ENCODE measurements at places on chromosomes 12 and 14. TPM values are rescaled to one million over a fixed set of nuclear protein-coding genes. Genes with fewer than 3 reads are reported as not detected.
A peak's percentile ranks its signal among the peaks of the same experiment; 100 is the strongest.

Gene FLVCR2
- 2.9 TPM for total RNA-seq

DNA sequence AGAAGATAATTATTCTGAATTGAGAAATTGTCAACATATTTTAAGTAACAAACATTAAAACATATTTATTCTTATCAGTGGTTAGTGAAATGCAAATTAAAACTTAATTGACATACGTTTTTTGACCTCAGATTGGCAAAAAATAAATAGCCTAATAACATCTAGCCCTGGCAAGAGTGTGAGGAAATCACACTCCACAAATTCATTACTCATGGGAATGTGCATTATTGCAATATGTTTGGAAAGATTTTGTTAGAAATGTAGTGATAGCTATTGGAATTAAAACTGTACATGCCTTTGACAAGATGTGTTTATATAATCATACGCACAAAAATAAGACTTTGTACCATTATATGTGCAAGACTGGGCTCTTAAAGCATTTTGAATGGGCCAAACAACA is 168.6 kb downstream of the KITLG start:
- H3K4me1 ChIP-seq, result no peaks in the 10 kb centered on the region
- H3K4me3 ChIP-seq, result no peak overlapping the region
- no peaks in the 10 kb centered on the region for H3K27me3 ChIP-seq
- no peak overlapping the region for H3K27ac ChIP-seq
- no peak for DNase-seq

- H3K27ac ChIP-seq, result no peak overlapping the region
- peaks cover 11% of the 10 kb centered on the region for H3K36me3 ChIP-seq
- DNase-seq, result no peak
Observed at GRCh38 chr12:53623548-53624385, 2.4 kb downstream of the ATF7 start.

Gene BEST3
- not detected for total RNA-seq

GRCh38 chr12:121036810-121037326 is 2.2 kb downstream of the OASL start:
- peaks cover 26% of the 10 kb centered on the region for H3K36me3 ChIP-seq
- peaks cover 5% of the 10 kb centered on the region for H3K27me3 ChIP-seq
- DNase-seq, result no peak
- peak overlapping the region; percentile 48 for H3K4me3 ChIP-seq

- H3K4me1 ChIP-seq, result no peaks in the 10 kb centered on the region
- peaks cover 8% of the 10 kb centered on the region for H3K27me3 ChIP-seq
- no peak overlapping the region for H3K4me3 ChIP-seq
- no peak overlapping the region for H3K27ac ChIP-seq
- H3K36me3 ChIP-seq, result no peaks in the 10 kb centered on the region
Observed at GRCh38 chr12:2410496-2410895, 357.7 kb downstream of the CACNA1C start.

DNA sequence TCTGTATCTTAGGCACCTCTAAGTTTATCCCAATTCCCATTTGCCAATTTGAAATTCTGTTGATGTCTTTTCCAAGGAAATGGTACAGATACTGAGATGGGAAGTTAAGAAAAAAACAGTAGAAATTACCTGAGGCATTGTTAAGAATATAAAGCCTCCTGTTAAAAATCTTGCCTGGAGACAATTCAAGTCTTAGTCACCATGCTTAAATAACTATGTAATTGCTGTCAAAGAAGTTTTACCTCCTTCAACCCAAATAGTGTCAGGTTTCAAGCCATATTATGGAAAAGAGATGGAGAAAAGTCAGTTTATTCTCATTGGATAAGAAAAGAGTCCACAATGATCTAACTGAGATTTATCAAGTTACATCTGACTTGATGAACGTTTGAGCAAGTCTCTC is 974.7 kb downstream of the GALC start:
- H3K4me3 ChIP-seq, result no peak overlapping the region
- no peaks in the 10 kb centered on the region for H3K4me1 ChIP-seq
- no peak for DNase-seq
- no peaks in the 10 kb centered on the region for H3K27me3 ChIP-seq
- H3K27ac ChIP-seq, result no peak overlapping the region

DNA sequence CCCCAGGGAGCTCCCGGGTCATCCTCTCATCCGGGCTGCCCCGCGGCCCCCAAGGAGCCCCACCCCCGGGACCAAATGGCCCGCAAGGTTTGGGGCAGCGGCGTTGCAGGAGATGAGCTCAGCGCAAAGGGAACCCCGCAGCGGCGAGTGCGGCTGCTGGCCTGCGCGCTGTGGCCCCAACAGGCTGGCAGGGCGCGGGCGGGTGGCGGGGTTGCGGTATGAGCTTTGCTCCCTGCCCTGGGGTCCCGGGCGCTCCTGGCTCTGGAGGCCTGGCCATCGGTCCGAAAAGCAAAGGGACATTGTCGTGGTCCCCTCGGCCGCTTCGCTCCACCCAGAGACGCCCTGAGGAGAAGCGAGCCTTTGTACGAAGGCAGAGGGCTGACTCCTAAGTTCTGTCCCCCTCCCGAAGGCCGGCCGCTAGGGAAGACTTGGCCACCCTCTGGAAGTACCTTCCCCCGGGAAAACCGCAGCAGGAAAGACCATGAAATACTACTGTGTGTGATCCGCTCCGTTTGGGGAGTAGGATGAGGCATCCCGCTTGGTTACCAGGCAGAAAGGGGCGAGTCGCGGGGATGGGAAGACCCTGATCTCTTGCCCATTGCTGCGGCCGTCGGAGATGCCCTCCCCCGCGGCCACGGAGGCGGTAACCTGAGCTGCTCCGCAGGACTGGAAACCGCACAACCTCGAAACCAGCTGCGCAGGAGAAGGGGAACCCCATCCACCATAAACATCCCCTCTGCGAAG is 620 bp upstream of the NID2 start:
- peaks cover 13% of the 10 kb centered on the region for H3K4me1 ChIP-seq
- H3K36me3 ChIP-seq, result no peaks in the 10 kb centered on the region
- no peak for DNase-seq
- H3K27me3 ChIP-seq, result peaks cover 49% of the 10 kb centered on the region
- H3K27ac ChIP-seq, result peak overlapping the region; percentile 3

DNA sequence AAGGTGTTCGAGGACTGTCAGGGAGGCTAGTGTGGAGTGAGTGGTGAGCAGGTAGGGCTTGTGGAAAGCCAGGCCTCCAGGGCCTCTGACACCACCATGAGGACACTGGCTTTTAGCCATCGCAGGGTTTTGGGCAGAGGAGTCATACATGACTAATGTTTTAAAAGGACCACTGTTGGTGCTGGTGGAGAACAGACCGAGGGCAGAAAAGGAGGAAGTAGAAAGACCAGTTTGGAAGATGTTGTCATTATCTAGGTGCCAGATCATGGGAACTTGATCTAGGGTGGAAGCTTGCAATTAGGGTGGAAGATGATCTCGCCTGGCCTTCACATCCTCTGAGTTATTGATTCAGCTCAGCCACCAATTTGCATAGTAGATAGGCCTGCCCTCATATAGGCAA is 144.2 kb downstream of the C12orf75 start:
- H3K4me3 ChIP-seq, result no peak overlapping the region
- H3K27me3 ChIP-seq, result no peaks in the 10 kb centered on the region
- DNase-seq, result no peak

DNA sequence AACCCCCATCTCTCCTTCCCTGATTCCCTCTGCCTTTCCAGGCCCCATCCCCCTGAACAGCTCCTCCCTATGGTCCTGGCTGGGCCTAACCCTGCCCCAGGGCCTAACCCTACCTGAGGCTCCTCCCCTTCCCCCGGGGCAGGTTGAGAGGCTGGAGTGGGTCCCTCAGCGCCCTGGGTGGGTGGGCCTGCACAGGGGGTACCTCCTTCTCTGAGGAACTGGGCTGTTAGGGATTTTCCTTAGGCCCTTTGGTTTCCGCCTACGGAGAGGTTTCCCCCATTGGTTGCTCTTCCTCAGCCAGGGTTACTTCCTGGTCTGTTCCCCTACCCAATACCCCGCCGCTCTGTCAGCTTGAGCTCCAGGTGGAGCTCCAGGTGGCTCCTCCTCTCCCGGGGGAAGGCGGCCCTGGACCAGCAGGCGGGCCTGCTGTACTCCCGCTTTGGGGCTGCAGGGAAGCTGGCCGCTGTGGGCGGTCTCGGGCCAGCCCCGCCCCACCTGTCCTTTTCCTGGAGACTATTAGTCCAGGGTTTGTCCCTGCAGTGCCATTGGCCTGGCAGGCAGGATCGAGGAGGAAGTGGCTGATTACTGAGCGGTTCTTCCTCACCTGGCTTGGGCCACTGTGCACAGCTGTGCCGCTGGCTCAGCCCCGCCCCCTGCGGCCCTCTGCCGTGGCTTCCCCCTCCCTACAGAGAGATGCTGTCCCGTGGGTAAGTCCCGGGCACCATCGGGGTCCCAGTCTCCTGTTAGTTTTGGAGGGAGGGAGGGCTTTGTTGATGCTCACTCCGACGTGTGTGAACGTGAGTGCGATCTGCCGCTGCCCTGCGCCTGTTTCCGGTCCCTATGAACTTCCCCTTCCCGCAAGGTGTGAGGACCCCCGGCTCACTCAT is 2.5 kb downstream of the C12orf57 start:
- H3K4me3 ChIP-seq, result peak overlapping the region; percentile 96
- H3K27ac ChIP-seq, result peak overlapping the region; percentile 95
- peak; percentile 63 for DNase-seq
- peaks cover 86% of the 10 kb centered on the region for H3K4me1 ChIP-seq
- H3K36me3 ChIP-seq, result peaks cover 12% of the 10 kb centered on the region

- DNase-seq, result no peak
- H3K4me3 ChIP-seq, result no peak overlapping the region
- no peaks in the 10 kb centered on the region for H3K4me1 ChIP-seq
- no peaks in the 10 kb centered on the region for H3K27me3 ChIP-seq
Observed at GRCh38 chr12:58883576-58884334, 36.5 kb downstream of the LRIG3 start.

GRCh38 chr12:131850856-131851559 is 22.8 kb downstream of the MMP17 start:
- no peak overlapping the region for H3K27ac ChIP-seq
- no peak overlapping the region for H3K4me3 ChIP-seq
- no peaks in the 10 kb centered on the region for H3K36me3 ChIP-seq
- no peaks in the 10 kb centered on the region for H3K4me1 ChIP-seq

DNA sequence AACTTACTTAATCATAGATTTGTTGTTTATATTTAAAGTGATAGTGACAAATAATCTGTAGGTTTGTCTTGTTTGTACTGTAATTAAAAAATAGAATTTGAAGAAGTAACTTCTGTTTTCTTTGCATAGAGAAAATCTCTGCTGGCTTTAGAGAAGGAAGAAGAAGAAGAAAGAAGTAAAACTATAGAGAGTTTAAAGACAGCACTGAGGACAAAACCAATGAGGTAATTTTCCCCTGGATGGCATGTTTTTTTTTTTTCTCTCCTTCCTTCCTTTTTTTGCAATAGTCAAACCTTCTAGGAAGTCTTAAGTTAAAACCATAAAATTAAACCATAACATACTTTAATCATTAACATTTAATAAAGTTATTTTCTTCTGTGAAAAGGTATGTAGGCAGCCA is 131.9 kb downstream of the DAAM1 start:
- no peaks in the 10 kb centered on the region for H3K36me3 ChIP-seq
- DNase-seq, result no peak
- no peak overlapping the region for H3K27ac ChIP-seq
- H3K4me3 ChIP-seq, result no peak overlapping the region
- H3K27me3 ChIP-seq, result no peaks in the 10 kb centered on the region

Gene CSRP2
- 0.36 TPM for total RNA-seq

DNA sequence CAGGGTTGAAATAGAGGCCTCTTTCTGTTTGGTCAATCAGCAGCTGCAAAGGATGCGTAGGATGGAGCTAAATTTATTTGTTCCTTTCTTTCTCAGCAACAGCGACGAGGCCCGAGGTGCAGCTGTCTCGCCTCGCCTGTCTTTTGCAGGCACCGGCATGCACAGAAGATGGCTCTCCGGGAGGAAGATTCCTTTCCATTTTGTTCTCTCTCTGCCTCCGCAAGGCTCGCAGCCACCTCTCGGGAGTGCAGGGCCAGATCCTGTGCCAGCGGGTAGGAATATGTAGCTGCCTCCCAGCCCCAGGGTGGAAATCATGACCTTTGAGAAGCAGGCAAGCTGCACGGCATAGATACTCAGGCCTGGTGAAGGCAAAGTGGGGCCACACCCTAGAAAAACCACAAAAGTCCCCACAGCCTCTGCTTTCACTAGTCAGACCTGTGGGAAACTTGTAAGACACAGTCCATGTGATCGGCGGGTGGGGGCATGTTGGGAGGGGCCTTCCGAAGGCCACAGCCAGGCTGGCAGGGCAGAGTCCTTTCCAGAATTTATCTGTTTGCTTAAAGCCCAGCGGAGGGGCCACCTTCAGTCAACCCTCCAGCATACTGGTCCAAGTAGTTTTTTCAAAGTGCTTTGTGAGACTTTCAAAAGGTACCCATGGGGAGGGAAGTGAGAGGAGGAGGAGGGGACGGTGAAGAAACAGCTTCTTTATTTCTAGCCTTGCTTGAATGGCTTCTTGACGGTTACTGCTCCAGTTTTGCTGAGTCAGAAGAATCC is at the start of gene MAP1LC3B2:
MAP1LC3B2 (plus strand) TSS at position 220 of the 774 bp plus-strand sequence. CDS start 16,562 bp downstream, outside the sequence.
- H3K36me3 ChIP-seq, result peaks cover 5% of the 10 kb centered on the region
- DNase-seq, result peak; percentile 85
- H3K4me3 ChIP-seq, result peak within 1 kb of the TSS; percentile 65
- H3K27ac ChIP-seq, result peak within 1 kb of the TSS; percentile 94

DNA sequence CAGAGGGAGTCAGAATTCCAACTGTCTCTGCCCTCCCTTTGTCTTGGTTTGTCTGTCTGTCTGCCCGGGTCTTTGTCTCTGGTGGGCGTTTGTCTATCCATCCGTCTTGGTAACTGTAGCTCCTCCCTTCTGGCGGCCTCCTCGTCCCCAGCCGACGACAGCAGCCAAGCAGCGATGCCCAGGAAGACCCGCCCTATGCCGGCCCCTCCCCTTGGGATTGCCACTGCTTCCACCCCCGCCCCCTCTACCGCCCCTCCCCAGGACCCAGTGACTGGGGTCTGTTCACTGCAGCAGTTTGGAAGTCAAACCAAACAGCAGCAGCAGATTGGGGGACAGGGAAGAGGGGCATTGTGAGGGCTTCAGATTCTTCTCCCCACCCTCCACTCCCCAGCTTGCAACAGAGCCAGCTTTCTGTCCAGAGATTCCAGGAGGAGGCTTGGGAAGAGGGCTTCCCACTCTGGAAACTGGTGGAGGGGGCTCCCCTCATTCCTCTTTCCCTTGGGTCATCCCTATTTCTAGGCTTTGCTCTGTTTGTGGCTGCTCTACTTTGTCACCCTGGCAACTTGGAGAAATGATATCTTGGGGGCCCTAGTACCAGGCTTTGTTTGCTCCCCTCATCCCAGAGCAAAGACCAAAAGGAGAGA is 2.4 kb upstream of the RARG start:
- H3K27ac ChIP-seq, result no peak overlapping the region
- no peak for DNase-seq
- no peaks in the 10 kb centered on the region for H3K27me3 ChIP-seq
- peaks cover 4% of the 10 kb centered on the region for H3K36me3 ChIP-seq
- peaks cover 63% of the 10 kb centered on the region for H3K4me1 ChIP-seq

- H3K27ac ChIP-seq, result no peak overlapping the region
- H3K27me3 ChIP-seq, result no peaks in the 10 kb centered on the region
- H3K4me3 ChIP-seq, result no peak overlapping the region
- peaks cover 13% of the 10 kb centered on the region for H3K36me3 ChIP-seq
- H3K4me1 ChIP-seq, result peaks cover 71% of the 10 kb centered on the region
Observed at GRCh38 chr12:54988402-54989054, 4.0 kb upstream of the TESPA1 start.

GRCh38 chr14:81485781-81486180 is 47.9 kb downstream of the SEL1L start:
- H3K36me3 ChIP-seq, result peaks cover 49% of the 10 kb centered on the region
- no peak for DNase-seq
- no peaks in the 10 kb centered on the region for H3K27me3 ChIP-seq
- no peak overlapping the region for H3K27ac ChIP-seq

Gene FAM222A
- total RNA-seq, result 2.4 TPM

Gene A2M
- not detected for total RNA-seq

GRCh38 chr14:64450255-64450654 is 15.0 kb upstream of the AKAP5 start:
- peak overlapping the region; percentile 76 for H3K27ac ChIP-seq
- peaks cover 20% of the 10 kb centered on the region for H3K4me1 ChIP-seq
- H3K36me3 ChIP-seq, result peaks cover 40% of the 10 kb centered on the region
- DNase-seq, result no peak
- no peaks in the 10 kb centered on the region for H3K27me3 ChIP-seq
